ENCODE measurements at places on chromosomes 3 and 15.
A peak's percentile ranks its signal among the peaks of the same experiment; 100 is the strongest.

DNA sequence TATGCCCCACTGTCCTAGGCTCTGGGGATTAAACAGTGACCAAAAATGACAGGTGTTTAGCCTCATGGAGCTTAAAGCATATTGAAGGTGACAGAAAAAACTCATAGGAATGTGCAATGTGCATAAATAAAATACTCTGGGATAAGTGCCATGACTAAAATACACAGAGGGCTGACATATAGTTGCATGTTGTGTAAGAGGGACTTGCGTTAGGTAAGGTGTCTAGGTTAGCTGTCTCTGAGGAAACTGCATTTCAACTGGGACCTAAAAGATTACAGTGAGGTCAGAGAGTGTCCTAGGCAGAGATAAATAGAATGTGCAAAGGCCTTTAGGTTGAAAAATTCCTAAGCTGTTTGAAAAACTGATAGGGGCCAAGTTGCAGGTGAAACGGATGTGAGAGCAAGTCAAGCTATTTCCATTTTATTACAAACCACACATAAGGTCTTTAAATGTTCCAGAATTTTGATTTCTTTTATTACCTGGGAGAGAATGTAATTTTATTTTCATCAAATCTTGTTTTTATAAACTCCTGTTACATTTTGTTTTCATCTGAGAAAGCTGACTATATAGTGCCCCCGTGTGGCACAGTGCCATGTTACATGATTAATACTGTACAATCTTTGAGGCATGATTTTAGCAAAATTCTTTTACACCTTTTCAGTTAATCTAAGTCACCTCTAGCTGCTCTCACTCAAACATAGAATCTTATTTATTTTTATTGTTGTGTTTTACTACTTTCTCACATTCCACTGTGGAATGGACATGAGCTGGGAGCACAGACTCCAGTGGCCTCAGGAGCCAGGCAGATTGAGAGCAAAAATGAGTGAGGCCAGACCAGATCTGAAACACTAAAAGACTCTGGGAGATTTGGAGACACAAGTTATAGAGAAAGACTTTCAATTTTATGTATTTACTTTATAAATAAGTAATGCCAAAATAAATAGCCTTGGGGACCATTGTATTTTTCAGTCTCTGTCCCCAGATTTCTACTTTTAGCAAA lies 259.6 kb upstream of the ZNF717 start:
- no peak for DNase-seq

GRCh38 chr15:29638781-29639180 lies 183.5 kb downstream of the TJP1 start:
- DNase-seq: no peak

GRCh38 chr3:195140816-195141793 lies 129.9 kb downstream of the XXYLT1 start:
- no peak for DNase-seq

DNA sequence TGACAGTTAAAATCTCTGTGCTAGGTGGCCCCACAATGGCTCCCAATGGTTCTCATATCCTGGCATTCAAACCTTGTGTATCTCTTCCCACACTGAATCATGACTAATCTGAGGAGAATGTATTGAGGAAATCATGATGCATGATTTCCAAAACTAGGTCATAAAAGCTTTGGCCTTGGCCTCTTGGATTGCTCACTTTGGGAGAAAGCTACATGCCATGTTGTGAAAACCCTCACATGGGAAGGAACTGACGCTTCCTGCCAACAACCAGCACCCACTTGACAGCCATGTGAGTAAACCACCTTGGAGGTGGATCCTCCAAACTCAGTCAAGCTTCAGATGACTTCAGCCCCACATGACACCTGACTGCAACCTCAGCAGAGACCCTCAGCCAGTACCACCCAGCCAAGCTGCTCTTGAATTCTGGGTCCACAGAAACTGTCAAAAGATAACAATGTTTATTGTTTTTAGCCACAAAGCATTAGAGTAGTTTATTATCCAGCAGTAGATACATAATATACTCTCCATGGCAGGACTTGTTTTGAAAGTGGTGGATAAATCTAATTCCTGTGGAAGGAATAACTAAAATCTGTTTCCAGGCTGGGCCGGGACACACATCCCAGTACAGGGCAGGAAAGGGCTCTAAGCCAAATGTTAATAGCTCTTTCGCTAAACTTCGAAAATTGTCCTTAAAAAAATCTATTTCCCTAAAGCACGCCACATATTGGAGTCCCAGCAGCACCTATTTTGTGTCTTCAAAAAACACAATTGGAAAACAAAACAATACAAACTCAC lies 1.0 kb upstream of the ZNF620 start:
- DNase-seq: no peak

GRCh38 chr3:41075975-41076374 lies 123.3 kb upstream of the CTNNB1 start:
- no peak for DNase-seq

DNA sequence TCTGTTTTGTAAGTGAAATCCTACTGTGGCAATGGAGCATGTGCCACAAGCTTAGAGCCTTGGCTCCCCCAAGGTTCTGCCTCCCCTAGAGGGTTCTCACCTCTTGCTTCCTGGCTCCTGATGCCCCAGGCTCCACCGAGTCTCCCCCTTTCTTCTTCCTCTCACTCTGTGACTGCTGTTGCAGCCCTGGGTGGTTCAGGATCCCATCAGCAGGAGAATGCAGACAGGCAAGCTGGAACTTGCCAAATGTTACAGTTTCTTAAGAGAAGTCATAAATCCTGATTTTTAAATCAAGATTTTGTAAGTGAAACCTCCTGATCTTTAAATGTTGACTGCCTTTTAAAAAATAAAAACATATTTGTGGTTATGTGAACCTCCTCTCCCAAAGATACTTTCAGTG lies 133.9 kb downstream of the CCNL1 start:
- no peak for DNase-seq

DNA sequence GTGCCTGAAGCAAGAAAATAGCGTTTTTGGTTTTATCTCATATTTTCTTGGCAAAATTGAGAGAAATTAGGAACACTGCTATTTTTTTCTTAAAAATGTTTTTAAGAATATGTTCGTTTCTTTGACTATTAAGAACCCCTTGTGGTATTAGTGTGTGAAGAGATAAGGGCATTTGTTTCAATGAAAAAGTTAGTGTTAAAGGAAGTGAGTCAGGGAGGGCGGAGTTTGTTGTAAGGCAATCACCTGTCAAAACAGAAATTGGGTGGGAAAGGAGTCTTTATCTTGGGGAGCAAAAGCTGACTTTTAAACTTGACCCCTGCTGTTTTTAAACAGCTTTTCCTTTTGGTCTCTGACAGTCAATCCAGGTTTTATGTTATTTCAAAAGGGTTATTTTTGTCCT lies 4.2 kb downstream of the RAP2B start:
- DNase-seq: no peak

DNA sequence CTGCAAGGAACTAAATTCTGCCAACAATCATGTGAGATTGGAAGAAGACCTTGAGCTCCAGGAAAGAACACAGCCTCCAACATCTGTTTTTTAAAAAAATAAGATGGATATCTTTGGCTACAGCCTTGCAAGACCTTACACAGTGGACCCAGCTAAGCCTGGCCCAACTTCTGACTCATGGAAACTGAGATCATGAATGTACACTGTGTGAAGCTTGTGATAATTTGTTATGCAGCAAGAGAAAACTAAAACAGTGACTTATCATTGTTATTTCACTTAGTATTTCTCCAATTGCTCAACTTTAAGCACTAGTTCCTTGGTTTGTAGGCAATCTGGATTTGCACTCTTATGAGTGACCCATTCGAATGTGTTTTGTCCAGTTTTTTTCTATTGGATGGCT lies 29.3 kb downstream of the SHQ1 start:
- no peak for DNase-seq

DNA sequence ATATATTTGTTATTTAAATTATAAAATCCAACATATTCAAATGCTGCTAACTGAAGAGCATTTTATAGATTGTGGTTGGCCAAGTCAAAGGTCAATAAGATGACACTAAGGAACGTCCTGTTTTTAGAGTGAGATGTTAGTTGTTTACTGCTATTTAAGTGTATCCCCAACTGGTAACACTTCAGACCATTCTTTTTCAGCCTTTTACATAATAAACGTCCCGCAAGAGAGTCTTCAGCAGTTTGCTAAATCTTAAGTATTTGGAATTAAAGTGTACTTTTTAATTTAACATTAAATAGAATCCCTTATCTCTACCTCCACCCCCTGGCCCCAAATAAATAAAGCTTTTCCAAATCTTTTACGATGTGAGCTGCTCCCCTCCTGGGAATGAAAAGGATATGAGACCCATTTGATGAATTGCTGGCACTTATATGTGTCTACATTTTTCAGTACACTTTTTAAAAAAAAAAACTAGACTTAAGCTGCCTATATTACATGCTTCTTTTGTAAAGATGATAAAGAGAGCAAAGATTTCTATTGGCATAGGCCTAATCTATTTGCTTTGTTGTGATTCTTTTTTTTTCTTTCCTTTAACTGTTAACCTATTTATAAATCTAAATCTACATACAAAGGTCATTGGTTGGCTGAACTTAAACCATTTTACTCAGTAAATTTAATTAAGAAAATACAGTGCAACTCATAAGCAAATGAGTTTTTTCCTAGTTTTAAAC lies 101.8 kb upstream of the SKOR1 start:
- no peak for DNase-seq

DNA sequence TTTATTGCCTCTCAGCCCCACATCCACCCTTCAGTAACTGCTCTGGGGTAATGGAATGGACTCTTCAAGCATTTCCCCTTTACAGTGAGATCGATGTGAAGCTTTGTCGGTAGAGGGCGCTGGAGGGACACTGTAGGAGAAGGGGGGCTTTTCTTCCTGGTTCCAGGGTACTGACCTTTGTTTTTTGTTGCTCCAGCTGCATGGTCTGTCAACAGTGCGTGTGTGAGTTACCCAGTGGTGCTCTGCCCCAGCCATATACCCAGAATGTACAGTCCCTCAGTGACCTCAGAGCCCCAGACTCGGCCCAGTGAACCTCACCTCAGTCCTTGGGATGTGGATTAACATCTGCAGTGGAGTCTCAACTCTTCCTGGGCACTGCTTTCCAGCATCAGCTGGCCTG lies 180.3 kb upstream of the TSC22D2 start:
- DNase-seq: peak; percentile 47

GRCh38 chr15:26070095-26070532 lies 207.0 kb upstream of the ATP10A start:
- DNase-seq: no peak

GRCh38 chr3:133487920-133488540 lies 85.5 kb upstream of the CDV3 start:
- DNase-seq: no peak

DNA sequence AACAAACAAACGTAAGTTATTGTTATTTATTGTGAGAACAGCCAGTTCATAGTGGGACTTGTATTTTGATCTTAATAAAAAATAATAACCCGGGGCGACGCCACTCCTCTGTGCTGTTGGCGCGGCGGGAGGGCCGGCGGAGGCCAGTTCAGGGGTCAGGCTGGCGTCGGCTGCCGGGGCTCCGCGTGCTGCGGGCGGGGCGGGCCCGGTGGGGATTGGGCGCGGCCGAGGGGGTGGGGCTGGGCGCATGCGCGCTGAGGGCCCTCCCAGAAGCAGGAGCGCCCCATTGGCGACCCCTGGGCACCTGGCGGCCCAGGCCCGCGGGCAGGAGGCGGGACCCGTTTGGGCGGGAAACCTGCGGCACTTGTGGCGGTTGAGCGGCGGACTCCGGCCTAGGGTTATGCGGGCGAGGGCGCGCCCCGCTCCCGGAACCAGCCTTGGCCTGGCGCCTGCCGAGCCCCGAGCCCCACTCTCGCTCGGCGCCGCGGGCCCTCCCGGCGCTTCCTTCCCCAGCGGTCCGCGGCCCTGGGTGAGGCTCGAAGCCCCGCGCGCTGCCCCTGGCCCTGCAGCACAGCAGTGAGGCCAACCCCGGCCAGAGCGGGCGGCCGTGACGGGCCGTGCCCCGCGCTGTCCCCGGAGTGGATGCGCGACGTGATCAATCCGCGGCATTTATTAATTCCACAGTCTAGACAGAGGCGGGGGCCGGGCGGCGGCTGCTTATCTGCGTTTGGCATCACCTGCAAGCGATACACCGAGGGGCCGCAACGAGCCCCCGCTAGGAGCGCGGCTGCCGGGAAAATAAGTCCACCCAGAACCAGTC lies 6.0 kb downstream of the ISL2 start:
- DNase-seq: peak; percentile 26

- no peak for DNase-seq
These were observed 274.1 kb downstream of the MECOM start for GRCh38 chr3:169389211-169389924.

DNA sequence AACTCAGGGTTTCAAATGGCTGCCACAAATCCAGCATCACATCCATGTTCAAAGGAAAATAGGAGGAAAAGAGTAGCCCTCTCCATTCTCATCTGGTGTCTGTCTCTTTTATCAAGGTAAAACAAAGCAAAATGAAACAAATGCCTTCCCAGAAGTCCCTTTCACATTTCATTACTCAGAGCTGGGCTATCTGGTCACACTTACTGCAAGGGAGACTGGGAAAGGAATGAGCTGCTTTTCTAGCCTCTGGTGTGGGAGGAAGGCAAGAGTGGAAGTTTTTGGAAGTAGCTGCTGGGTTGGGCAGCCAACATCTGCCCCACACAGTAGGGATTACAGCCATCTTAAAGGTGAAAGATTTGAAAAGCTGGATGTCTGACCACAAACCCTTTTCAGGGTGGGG lies 51.8 kb downstream of the KLF15 start:
- no peak for DNase-seq

GRCh38 chr3:23264413-23264812 lies 61.3 kb downstream of the UBE2E2 start:
- no peak for DNase-seq

DNA sequence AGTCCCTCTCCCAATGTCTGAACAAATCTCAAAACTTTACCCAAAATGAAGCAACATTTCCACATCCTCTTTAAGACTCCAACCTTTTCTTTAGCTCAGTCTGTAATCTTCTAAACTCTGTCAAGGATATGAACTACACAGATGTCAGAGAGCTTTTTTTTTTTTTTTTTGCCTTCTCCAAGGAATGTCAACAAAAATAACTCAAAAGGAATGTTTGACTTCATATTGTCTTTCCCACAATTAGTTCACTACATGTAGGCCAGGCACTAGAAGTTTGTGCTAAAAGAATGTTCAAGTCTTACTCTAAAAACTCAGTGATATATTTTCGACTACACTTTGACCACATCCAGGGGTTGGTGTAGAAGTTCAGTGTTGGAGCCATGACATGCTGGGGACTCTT lies 37.1 kb downstream of the ADAMTS9 start:
- DNase-seq: no peak

DNA sequence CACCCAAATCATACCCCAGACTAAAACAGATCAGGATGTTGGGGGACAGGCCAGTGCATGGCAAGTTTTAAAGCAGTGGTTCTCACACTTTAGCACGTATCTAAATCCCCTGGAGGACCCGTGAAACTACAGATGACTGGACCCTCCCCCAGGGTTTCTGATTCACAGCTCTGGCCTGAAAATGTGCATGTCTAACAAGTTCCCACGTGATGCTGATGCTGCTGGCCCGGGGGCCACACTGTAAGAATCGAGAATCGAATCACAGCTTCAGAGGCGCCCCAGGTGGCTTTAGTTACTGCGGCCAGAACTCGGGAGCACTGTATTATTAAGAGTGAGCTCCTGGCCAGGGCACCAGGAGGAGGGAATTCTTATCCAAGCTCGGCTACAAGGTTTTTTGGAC lies 11.6 kb downstream of the ADAMTS17 start:
- DNase-seq: no peak

DNA sequence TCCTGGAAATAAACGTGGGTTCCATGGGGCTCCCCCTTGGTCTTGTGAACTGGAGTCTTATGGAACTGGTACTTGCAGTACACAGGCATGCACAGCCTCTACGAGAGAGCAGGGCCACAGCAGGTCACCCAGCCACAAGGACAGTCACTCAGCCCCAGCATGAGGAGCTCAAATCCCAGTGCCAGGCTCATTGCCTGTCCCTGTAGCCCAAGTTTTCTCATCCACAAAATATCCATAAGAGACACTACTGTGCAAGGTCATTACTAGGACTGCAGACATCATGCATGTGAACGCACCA lies 48.0 kb downstream of the CFAP92 start:
- DNase-seq: no peak

All from germinal center (tissue), 1 donor.